SJSA1 (cell line): ENCODE measurements at places on chromosomes 6 and 20. TPM values are rescaled to one million over a fixed set of nuclear protein-coding genes. Genes with fewer than 3 reads are reported as not detected.

DNA sequence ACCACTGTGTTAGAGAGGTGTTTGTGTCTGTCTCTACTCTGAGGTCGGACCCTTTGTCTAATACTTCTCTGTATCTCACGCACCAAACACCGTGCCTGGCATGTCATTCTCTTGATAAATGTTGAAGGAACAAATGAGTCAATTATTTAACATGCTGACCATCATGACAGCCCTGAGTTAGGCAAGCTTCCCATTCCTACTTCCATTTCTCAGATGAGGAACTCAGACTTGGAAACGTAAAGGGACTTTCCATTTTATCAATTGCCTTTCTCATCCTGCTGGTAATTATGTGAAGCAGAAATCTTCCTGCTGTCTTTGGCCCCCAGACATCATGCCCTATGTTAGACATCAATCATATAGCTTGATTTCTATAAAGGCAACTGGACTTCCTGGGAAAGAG, 227.0 kb upstream of the ECI2 start:
- H3K27ac ChIP-seq = no peak overlapping the region
- no peak for DNase-seq
- H3K36me3 ChIP-seq = no peaks in the 10 kb centered on the region
- H3K27me3 ChIP-seq = no peaks in the 10 kb centered on the region

DNA sequence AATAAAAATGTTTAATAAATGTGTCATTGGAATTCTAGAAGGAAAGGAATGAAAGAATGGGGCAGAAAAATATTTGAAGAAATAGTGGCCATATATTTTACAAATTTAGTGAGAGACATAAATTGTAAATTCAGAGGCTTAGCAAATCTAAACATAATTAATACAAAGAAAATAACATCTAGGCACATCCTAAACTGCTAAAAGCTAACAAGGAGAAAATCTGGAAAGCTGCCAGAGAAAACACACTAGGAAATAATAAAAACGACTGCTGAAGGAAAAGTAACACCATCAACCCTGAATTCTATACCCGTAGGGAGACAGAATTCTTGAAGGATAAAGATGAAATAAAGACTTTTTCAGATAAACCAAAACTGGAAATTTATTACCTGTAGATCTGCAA, 23.8 kb downstream of the CYB5R4 start:
- no peak overlapping the region for H3K27ac ChIP-seq
- no peaks in the 10 kb centered on the region for H3K27me3 ChIP-seq
- no peak overlapping the region for H3K4me3 ChIP-seq
- no peaks in the 10 kb centered on the region for H3K36me3 ChIP-seq

- no peaks in the 10 kb centered on the region for H3K27me3 ChIP-seq
- no peak overlapping the region for H3K4me3 ChIP-seq
- H3K4me1 ChIP-seq = peaks cover 28% of the 10 kb centered on the region
- H3K27ac ChIP-seq = peak overlapping the region; percentile 86
- DNase-seq = peak; percentile 79
Observed at GRCh38 chr6:110951986-110952794, 6.3 kb upstream of the GTF3C6 start.

DNA sequence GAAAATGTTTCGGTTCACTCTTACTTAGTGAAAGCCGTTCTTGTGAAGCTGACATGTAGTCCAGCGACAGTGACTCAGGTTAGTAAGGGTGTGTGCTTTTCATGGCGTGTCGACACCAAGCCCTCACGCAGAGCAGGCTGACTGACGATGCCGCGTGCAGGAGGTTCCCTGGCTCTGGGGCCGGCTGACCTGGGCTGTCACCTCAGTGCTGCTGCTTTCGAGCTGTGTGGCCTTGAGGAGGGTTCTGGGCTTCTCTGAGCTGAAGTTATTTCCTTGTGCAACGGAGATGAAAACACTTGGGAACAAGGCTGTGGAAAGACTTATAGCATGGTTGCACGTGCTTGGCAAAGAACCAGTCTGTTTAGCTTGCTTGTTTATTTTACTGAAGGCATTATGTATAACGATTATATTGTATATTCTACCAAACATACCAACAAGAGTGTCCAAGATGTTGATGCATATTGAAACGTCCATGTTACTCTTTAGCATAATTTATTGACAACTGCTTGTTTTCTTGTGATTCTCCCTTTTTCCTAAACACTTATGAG, 59.2 kb downstream of the PHACTR3 start:
- H3K27me3 ChIP-seq = 0 out of 2 replicates have a peak, but pooled peaks cover 3% of the 10 kb centered on the region
- no peak for DNase-seq
- no peak overlapping the region for H3K4me3 ChIP-seq
- no peak overlapping the region for H3K27ac ChIP-seq
- H3K36me3 ChIP-seq = no peaks in the 10 kb centered on the region
- H3K4me1 ChIP-seq = no peaks in the 10 kb centered on the region

DNA sequence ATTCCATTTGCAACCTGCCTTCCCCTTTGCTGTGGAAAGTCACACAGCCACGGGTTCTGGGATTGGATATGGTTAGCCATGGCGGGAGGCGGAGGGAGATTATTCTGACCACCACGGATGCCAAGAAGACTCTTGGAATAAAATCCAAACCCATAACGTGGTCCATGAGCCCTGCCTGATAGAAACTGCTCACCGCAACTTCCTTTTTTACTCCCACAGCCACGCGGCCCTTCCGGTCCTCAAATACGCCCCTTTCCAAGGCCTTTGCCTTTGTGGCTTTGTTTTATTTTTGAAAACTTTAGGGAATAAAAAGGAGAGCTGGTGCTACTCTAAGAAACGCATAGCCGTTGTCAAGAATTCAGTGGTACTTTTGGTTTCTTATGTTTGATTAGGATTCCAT, 602.5 kb upstream of the CDH4 start:
- no peaks in the 10 kb centered on the region for H3K36me3 ChIP-seq
- H3K27ac ChIP-seq = no peak overlapping the region
- no peak for DNase-seq
- no peaks in the 10 kb centered on the region for H3K4me1 ChIP-seq
- H3K27me3 ChIP-seq = no peaks in the 10 kb centered on the region

Gene TUBB2B
- total RNA-seq = 33.1 and 49.5 TPM in 2 replicates

DNA sequence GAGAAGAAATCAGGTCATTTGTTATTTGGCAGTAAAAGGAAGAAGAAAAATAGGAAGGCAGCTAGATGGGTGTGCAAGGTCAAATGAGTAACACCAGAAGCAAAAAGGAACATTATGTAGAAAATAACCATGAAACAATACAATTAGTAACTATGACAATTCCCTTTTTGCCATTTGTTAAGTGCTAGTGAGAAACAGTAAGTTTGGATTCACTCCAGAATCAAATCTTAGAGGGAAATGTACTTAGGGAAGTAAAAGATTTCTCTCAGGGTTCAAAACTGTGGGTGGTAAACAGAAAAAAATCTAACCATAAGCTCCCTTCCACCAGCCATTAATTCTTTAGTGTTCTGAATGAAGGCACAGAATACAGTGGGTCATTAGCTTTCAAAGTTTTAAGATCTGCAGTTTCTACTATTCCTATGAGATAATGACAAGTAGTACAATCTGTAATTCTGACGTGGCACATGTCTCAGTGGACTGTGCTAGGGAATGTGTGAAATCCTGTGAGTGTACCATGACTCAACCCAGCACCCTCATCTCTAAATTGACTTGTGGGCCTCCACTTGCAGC, 17.1 kb downstream of the REPS1 start:
- no peaks in the 10 kb centered on the region for H3K36me3 ChIP-seq
- H3K4me1 ChIP-seq = peaks cover 48% of the 10 kb centered on the region
- H3K27ac ChIP-seq = peak overlapping the region; percentile 72
- peak; percentile 67 for DNase-seq

Gene SLC4A11
- total RNA-seq = 0.24 TPM in 1 of 2 replicates, not detected in the other

Gene DEFB124
- not detected in 2 replicates for total RNA-seq

- peak; percentile 37 for DNase-seq
- no peak overlapping the region for H3K27ac ChIP-seq
- no peaks in the 10 kb centered on the region for H3K27me3 ChIP-seq
- peaks cover 7% of the 10 kb centered on the region for H3K4me1 ChIP-seq
Observed at GRCh38 chr6:148700741-148701311, 46.0 kb upstream of the UST start.

Gene SEL1L2
- not detected in 2 replicates for total RNA-seq

DNA sequence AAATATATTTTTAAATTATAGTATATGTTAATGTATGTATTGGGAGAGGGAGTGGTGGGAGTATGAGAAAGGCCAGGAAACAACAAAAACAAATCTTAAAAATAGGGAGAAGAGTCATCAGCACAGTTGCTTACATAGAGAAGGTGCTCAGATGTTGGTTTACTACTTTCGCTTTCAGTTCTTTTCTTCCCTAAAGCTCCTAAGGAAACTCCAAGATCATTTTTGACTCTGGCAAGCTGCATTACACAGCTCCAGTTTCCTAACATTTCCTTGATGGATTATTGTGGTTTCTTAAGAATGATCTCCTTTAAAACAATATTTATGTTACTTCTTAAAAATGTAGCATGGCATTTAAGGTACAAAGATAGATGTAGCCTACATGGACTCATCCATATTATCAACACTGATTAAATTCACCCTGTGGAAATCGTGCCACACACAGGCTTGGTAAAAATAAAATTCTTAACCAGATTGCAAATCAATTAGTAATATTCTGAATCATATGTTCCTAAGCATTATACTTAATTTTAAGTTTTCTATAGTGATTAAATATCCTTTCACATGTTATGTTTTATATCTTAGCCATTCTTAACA, 118.0 kb upstream of the MAN1A1 start:
- H3K4me3 ChIP-seq = no peak overlapping the region
- no peaks in the 10 kb centered on the region for H3K36me3 ChIP-seq
- no peak for DNase-seq
- H3K27me3 ChIP-seq = no peaks in the 10 kb centered on the region
- H3K27ac ChIP-seq = no peak overlapping the region

Gene EYS
- total RNA-seq = not detected in 2 replicates

Gene TEAD3
- total RNA-seq = 14.5 and 24.4 TPM in 2 replicates

- no peaks in the 10 kb centered on the region for H3K36me3 ChIP-seq
- H3K4me3 ChIP-seq = no peak overlapping the region
- no peak overlapping the region for H3K27ac ChIP-seq
- H3K27me3 ChIP-seq = 0 out of 2 replicates have a peak, but pooled peaks cover 3% of the 10 kb centered on the region
Observed at GRCh38 chr6:127725821-127726220, 148.8 kb downstream of the C6orf58 start.

DNA sequence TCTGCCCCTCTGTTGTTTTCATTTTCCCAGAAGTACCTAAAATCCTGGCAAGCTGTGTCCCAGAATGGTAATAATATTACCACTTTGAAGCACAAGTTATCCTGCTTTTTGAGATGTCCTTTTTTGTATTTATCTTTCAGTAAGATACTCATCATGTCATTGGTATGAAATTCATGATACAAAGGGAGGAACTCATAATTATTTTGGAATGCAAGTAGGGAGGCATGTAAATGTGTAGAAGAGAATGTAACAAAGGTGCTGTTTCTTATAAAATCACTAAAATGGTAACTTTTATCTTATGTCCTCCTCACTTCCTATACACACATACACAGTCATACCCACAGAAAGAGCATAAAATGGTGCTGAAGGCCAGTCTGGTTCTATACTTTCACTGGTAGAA, 109.9 kb downstream of the CD2AP start:
- H3K27me3 ChIP-seq = no peaks in the 10 kb centered on the region
- peaks cover 21% of the 10 kb centered on the region for H3K36me3 ChIP-seq

- no peaks in the 10 kb centered on the region for H3K36me3 ChIP-seq
- H3K27ac ChIP-seq = no peak overlapping the region
- peaks cover 19% of the 10 kb centered on the region for H3K27me3 ChIP-seq
- no peaks in the 10 kb centered on the region for H3K4me1 ChIP-seq
Observed at GRCh38 chr6:29989211-29989610, 46.9 kb downstream of the HLA-A start.

- no peak overlapping the region for H3K4me3 ChIP-seq
- H3K4me1 ChIP-seq = peaks cover 47% of the 10 kb centered on the region
- peaks cover 20% of the 10 kb centered on the region for H3K36me3 ChIP-seq
Observed at GRCh38 chr6:17493286-17493685, 99.9 kb downstream of the CAP2 start.

DNA sequence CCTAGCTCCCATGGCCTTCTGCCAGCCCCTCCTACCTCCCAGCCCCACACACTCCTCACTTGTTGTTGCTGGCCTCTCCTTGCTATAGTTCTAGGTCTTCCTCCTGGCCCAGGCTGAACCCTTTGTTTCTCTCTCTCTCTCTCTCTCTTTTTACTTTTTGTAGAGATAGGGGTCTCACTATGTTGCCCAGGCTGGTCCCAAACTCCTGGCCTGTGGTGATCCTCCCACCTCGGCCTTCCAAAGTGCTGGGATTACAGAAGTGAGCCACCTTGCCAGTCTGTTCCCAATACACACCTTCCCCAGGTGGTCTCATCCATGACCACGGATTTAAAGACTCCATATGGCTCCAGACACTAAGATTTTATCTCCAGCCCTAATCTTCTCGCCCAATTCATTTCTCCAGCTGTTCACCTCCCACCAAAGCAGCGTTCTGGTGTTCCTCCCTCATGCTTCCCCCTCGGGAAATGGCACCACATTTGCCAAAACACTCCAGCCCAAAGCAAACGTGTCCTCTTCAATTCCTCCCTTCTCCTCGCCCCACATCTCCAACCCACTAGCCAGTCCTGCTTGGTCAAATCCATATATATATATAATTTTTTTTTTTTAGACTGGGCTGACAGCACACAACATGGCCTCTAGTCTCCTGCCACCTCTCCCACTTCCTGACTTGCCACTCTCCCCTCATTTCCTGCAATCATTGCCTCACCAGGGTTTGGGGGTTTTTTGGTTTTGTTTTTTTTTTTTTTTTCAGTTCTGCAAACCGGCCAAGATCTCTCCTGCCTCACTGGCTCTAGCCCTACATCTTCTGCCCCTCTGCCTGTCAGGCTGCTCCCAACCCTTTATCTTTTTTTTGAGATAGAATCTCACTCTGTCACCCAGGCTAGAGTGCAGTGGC, 104.4 kb downstream of the NCR2 start:
- H3K27me3 ChIP-seq = no peaks in the 10 kb centered on the region
- no peak overlapping the region for H3K4me3 ChIP-seq
- DNase-seq = no peak
